ENCODE measurements at places on chromosomes 11 and 22.

DNA sequence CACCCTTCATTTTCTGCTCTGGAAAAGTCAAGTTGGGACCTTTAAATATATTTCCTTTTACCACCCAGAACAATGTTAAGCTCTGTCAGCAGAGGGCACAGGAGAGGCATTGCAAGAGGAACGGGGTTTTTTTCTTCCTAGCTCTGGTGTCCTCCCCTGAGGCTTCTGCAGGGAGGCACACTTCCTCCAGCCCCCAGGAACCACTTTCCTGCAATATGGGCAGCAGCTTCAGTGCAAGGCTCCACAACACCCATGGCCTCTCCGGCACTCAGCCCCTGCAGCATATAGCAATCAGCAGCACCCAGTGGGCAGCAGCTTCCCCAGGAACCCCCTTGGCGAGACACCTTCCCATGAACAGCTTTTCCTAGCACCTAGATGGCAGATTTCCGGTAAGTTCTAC, 101.4 kb downstream of the SYT9 start:
- no peak for DNase-seq

- DNase-seq: no peak
Measured at GRCh38 chr11:95257456-95257971, 26.5 kb upstream of the SESN3 start.

DNA sequence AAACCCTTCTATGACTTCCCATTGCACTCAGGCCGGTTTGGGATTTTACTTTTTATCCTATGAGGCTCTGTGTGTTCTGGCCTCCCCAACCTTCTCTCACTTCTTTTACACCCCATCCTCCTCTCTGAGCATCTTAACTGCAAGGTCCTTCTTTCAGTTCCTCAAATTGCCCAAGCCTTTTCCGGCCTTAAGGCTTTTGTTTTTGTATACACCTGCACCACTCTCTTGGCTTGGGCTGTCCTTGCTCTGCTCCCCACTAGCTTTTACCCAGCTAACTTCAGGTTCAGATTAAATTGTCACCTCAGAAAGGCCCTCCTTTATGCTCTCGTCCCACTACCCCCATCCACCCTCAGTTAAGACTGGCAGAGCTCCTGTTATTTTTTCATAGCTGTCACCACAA, 55.5 kb downstream of the FAM83F start:
- DNase-seq: no peak

- DNase-seq: no peak
Measured at GRCh38 chr11:102415304-102415916, 37.2 kb downstream of the TMEM123 start.

DNA sequence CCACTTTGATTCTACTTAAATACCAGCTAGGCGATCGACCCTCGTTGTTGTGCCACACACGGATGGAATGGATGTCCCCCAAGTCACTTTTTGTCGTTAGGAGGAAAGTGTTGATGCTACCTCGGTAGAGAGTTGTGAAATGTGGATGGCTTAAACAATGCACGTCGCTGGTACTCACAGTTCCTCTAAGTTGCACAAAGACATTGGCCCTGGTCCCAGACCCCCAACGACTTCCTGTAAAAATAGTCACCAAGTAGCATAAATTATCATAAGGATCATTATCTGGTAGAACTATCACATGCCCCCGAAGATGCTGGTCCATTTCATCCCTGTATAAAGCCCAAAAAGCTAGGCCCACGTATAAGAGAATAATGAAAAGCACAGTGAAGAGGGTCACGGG, 3.8 kb downstream of the PKDREJ start:
- DNase-seq: no peak

GRCh38 chr11:95487391-95487790, 256.4 kb upstream of the SESN3 start:
- DNase-seq: no peak

DNA sequence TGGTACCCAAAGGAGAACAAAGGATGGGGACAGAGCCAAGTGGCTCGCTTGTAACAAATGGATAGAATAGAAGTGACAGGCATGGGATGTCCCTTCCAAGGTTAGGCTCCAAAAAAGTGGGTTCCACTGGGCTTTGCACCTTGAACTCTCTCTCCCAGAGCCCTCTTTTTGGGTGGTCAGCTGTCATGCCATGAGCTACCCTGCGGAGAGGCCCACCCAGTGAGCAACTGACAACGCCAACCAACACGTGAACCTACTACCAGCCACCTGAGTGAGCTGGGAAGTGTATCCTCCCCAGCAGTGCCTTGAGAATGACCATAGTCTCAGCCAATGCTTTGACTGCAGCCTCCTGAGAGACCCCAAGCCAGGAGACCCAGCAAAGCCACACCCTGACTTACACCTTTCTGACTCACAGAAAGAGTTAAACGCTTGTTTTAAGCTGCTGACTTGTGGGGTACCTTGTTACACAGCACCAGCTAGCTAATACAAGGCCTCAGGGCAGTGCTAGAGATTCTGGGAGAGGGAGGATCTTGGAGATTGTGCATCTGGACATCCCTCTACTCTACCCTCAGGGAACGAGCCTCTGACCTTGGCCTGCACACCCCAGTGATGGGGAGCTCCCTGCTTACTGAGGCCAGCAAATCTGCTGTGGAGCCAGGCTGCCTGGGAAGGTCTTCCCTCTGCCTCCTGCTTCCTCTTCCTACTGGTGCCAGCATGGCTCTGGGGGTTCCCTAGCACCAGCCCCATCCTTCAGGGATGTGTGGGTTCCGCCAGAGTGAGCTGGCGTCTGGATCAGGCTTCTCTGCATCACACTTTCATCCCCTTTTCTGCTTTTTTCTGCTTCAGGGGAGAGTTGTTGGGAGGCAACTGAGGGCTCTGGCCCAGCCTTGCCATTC, 29.1 kb upstream of the RFPL3 start:
- no peak for DNase-seq

GRCh38 chr11:100816823-100817222, 129.7 kb downstream of the ARHGAP42 start:
- DNase-seq: no peak

GRCh38 chr22:20128619-20128901, 3.0 kb upstream of the ZDHHC8 start:
- DNase-seq: no peak

- DNase-seq: no peak
Measured at GRCh38 chr11:3095712-3096361, 38.6 kb upstream of the CARS1 start.

- DNase-seq: no peak
Measured at GRCh38 chr11:67113231-67113721, 5.8 kb upstream of the KDM2A start.

GRCh38 chr22:17890245-17890671, 116.0 kb upstream of the BID start:
- no peak for DNase-seq

GRCh38 chr11:31768749-31769640, 42.1 kb downstream of the PAX6 start:
- DNase-seq: no peak

- no peak for DNase-seq
Measured at GRCh38 chr11:27718346-27718862, 18.1 kb upstream of the BDNF start.

GRCh38 chr22:21628386-21629254, 1.2 kb downstream of the YDJC start:
- no peak for DNase-seq

DNA sequence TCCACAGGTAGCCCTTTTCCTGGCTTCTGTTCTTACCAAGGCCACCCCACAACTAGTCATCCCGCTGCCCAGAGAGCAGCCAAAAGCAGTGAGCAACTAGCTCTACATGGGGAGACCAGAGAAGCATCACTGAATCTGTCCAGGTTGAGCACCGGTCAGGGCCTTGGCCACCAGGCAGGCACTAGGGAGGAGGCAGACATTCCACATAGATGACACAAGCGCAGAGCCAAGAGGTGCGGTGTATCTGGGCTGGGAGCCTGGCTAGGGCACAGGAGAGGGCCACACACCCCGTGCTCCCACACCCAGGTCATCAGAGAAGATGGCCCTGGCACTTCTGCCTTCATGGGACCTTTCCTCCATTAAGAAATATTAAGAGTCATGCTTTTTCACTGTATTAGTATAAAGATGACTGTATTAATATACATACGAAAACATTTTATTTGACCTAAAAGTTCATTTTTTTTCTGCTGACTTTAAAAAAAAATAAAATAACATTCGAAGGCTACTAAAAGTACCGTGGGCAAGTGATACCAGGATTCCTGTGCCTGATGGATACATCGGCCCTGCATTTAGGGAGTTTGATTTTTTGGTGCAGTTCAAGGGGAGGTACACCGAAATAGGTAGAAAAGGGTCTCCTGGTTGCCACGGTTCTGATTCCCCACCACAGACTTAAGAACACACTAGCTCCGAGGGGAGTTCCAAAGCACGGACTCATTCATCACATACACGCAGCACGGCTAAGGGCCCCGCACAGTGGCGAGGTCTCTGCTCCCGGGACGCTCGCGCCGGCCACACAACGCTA, 1.2 kb downstream of the DGCR2 start:
- no peak for DNase-seq
